NCI-H460 (cell line): ENCODE measurements at places on chromosomes 12 and 14. TPM values are rescaled to one million over a fixed set of nuclear protein-coding genes. Genes with fewer than 3 reads are reported as not detected.

PLEKHG7 gene
- total RNA-seq = not detected in 2 replicates

CACNA1C gene
- total RNA-seq = 0.20 and 0.37 TPM in 2 replicates

TIMELESS gene
- 8.6 and 17.1 TPM in 2 replicates for total RNA-seq

OTOGL gene
- total RNA-seq = 2.9 and 3.4 TPM in 2 replicates

GRCh38 chr14:100484531-100485267 is 102.5 kb downstream of the BEGAIN start:
- DNase-seq = no peak

TIGAR gene
- total RNA-seq = 14.1 and 22.0 TPM in 2 replicates
